CD4-positive, alpha-beta T cell treated with Interleukin-10 for 1 hour (primary cell): ENCODE measurements at places on chromosomes 3 and 15.

GRCh38 chr3:10763817-10764258, 52.2 kb upstream of the SLC6A11 start:
- DNase-seq = no peak

DNA sequence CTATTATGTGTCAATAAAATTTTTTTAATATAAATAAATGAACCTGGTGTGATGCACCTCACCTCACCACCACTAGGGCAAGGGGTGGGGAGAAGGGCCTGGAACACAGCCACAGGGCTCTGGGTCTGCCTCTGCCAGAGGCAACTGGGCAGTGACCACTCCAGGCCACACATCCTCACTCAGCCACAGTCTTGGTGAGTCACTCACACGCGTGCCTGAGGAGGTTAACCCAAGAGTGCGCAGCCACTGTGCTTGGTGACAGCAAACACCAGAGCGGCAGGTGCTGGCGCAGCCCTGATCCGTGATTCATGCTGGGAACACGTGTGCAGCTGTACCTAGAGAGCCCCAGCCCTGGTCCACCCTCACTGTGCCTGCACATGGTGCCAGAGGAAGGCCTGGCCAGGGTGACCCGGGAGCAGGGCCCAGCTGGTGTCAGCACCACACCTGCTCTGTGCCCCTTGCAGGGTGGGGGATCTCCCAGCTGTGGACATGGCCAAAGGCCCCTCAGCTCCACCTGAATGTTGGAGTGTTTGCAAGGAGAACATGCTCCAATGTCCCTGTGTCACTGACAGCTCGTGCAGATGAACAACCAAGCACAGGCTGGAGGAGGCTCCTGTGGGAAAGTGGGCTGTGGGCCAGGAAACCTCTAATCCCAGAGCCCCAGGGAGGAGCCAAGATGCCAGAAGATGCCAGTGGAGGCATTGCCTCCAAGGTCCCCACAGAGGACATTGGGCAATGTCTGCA, 2.1 kb downstream of the SLC41A3 start:
- DNase-seq = peak; percentile 19

- no peak for DNase-seq
These were observed 38.1 kb downstream of the SRGAP3 start for GRCh38 chr3:9211155-9211950.

DNA sequence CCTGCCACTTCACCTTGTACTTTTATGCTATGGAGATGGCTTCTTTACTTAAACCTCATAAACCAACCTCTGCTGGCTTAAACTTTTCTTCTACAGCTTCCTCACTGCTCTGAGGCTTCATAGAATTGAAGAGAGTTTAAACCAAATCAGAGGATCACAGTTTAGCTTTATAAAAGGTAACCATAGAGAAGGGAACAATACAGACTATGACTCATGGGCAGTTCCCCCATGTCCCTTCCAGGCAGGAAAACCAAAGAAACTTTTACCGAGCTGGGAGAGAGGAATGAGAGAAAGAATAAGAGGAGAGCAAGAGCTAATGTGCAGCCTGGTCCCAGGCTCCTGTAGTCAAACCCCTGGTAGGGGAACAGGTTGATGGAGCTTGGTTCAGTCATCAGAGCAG, 53.9 kb upstream of the NEDD4 start:
- DNase-seq = no peak

- DNase-seq = no peak
These were observed 18.7 kb upstream of the KLF15 start for GRCh38 chr3:126375835-126376331.

- no peak for DNase-seq
These were observed 4.4 kb upstream of the ZNF609 start for GRCh38 chr15:64455961-64456371.

DNA sequence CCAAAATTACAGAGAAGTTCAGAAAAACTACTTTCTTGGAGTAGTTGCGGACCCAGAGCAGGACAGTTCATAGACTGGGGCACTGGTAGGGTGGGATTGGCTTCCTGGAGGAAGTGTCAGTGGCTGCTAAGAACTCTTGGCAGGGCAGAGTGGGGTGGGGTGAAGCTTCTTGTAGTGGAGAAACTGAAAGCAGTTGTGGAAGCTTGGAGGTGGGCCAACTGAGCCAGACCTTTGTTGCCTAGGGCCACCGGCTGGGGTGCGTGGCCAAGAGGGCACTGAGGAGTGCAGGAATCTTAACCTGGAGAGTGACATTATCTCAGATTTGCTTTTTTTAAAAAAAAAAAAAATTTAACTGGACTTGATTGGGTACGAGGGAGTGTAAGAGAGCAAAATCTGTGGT, 3.1 kb downstream of the KAT2B start:
- DNase-seq = peak; percentile 62

DNA sequence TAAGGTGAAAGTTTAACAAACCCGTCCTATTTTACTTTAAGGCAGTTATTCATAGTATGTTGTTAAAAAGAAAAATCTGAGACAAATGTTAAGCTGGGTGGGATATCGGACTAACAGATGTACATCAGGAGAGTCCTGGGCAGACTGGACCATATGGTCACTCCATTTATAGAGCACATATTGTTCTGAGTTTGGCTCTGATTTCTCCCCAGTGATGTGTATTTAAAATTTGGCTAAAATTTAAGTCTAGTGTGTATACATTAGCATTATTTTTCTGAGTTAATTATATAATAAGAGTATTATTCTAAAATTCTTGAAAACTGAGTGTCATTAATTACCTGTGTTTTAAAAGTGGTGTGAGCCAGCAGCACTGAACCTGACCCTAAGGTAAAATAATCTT, 6.1 kb downstream of the GMPS start:
- DNase-seq = no peak

DNA sequence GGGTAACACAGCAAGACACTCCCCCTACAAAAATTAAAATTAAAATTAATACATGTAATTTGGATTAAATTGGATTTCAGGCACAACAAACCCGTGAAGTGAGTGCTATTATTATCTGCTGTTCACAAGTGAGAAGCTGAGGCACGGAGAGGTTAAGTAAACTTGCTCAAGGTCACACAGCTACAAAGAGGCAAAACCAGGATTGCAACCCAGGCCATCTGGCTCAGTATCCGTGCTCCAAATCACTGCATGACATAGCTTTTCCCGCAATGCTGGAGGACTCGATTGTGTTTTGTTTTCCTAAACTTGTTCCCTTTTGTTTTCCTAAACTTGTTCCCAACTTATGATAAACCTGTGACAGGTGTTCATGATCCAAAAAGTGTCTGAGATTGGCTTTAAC, 19.9 kb upstream of the C15orf39 start:
- DNase-seq = no peak

- DNase-seq = no peak
These were observed 119.5 kb downstream of the MYLK start for GRCh38 chr3:123764647-123765046.

- no peak for DNase-seq
These were observed 29.1 kb downstream of the HDC start for GRCh38 chr15:50236433-50236832.

GRCh38 chr3:178100908-178101307, 435.3 kb upstream of the KCNMB2 start:
- no peak for DNase-seq

- DNase-seq = no peak
These were observed 88.9 kb downstream of the TLE3 start for GRCh38 chr15:70008697-70009290.

DNA sequence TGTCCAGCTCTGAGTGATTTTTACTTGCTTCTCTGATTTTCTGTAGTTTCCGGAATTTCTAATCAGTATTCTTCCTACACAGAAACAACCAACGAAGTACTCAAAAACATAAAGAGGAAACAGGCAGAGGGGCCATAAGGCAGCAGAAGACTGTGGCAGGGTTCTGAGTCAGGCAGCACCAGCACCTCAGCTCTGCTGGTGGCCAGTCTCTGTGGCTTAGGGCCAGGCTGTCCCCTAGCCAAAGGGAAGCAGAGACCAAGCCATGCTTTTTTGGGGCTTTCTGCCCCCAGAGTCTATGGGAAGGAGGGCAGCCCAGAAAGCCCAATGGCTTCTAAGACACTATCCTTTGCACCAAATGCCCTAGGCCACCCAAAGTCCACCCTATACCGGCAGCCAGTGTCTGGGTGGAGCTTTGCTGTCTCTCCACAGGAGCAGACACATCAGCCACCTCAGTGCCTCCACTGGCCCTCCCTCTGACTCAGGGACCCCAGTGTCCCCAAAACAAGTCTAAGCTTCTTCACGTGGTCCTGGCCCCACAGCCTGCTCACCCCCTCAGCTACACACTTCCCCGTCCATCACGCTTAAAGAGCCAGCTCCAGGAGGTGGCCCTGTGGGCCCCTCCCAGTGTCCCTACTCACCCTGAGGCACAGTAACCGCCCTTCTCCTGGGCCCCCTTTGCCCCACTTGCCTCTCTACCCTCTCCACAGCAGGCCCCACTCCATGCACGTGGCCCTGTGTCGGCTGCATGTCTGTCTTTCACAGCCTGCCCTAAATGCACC, 46.2 kb downstream of the CCDC12 start:
- no peak for DNase-seq

DNA sequence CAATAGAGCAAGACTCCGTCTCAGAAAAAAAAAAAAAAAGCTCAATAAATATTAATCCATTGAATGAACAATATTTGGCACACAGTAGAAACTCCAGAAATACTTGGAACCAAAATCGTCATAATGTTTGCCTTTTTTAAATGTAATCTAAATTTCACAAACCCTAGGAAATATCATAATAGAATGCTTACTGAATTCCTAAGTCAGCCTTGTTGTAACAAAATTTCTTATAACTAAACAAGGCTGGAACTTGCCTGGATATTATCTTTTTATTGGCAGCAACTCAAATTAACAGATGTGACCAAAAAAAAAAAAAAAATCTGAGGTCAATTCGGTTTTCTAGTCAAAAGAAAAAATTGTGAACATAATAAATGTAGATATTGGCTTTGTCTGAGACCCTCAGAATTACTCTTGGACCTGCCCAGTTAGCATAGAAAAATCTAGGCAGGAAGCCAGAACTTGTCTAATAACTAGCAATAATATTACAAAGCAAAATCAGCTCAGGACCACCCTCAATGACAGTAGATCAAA, 33.3 kb downstream of the GABPB1 start:
- no peak for DNase-seq

- DNase-seq = no peak
These were observed 665.2 kb downstream of the DIPK2A start for GRCh38 chr3:144636833-144637232.

DNA sequence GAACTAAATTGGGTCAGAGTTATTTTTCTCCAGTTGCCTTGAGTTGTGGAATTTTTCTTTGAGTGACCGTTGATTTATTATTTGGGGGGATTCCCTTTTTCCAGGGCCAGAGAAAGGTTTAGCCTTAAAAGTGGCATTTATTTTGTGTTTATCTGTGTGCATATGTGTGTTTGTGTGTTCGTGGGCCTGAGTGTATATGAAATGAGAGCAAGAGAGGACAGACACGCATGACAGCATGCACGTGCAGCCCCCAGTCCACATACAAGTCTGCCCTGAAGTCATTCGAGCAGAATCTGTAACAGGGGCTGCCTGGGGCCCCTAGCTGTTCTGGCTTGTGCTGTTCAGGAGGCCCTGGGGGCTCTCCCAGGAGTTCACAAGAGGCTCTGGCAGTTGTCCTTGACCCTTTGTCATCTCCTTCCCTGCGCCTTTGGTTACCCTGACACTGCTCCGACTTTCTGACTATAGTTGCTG, 18.3 kb upstream of the TRAK1 start:
- DNase-seq = no peak

DNA sequence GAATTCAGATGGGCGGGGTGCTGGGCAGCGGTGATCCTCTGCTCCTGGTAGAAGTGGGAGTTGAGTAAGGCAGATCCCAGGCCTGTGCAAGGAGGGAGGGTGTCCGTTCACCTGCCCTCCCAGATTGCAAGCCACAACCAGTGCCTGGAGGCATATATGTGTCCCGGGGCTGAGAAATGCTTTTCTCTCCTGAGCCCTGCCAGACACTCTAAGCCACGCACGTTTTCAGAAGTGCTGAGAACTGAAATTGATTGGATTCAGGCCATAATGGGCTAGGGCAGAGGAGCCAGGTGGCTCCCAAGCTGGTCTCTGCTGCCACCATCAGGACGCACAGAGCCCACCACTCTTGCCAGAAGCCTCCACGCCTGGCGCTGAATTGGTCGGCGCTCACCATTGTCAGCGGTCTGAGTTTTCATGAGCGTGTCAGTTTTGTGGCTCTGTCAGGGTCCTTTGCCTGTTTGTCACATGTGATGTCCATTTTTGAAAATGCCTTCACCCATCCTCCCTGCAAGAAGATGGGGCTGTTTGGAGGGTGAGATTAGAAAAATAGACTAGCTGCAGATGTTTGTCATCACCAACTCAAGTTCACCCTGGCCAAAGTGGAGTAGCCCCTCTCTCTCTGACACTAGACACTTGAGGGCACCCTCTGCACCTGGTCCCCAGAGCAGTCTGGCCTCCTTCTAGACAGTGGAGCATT, 15.4 kb upstream of the BFSP2 start:
- peak; percentile 3 for DNase-seq

DNA sequence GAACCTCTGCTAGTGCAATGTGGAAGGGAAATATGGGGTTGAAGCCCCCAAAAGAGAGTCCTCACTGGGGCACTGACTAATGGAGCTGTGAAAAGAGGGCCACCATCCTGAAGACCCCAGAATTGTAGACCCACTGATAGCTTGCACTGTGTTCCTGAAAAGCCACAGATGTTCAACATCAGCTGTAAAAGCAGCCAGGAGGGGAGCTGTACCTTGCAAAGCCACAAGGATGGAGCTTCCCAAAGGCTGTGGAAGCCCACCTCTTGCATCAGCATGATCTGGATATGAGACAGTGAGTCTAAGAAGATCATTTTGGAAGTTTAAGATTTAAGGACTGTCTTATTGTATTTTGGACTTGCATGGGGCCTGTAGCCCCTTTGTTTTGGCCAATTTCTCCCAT, 125.8 kb upstream of the TGFBR2 start:
- no peak for DNase-seq

DNA sequence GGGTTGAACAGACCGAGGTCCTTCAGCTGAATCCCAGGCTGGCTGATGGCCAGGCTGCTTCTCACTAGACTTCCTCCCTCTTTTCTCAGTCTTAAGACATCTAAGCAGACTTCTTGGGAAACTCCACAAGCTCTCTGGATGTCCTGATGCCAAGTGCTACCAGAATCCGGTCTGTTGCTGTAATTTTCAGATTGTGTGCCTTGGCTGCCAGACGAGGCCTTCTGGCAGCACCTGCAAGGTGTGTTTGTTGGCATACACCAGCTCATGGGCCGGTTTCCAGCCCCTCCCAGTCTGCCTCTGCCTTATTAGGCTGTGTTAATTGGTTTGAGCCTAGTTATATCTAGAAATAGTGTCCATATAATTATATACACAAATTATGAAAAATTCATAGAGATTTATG, 120.6 kb downstream of the TNIK start:
- no peak for DNase-seq

DNA sequence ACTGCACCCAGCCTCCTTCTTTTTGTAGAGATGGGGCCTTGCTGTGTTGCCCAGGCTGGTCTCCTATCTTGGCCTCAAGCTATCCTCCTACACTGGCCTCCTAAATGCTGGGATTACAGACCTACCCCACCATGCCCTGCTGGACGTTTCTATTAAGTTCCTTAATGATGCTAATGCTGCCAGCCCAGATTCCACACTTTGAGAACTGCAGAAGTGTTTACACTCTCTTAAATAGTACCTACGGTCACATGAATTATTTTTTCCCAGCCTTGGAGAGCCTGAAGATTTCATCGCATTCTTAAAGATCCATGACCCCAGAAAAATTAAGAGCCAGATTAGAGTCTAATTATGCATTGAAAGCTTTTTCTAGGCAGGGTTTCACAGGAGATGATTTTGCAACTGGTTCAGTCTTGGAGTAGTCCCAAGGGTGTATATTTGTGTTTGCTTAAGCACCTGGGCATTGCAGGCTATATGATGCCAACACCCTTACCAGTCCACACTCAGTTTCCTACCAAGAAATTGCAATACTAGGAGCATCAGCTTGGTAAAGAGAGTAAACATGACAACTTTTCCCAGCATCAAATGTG, 36.6 kb downstream of the TM4SF4 start:
- no peak for DNase-seq
